ENCODE measurements at places on chromosomes 7 and 10.

GRCh38 chr10:96491303-96491702, 22.4 kb downstream of the TLL2 start:
- no peak for DNase-seq

- no peak for DNase-seq
Measured at GRCh38 chr10:79904671-79905321, 44.1 kb downstream of the SFTPD start.

DNA sequence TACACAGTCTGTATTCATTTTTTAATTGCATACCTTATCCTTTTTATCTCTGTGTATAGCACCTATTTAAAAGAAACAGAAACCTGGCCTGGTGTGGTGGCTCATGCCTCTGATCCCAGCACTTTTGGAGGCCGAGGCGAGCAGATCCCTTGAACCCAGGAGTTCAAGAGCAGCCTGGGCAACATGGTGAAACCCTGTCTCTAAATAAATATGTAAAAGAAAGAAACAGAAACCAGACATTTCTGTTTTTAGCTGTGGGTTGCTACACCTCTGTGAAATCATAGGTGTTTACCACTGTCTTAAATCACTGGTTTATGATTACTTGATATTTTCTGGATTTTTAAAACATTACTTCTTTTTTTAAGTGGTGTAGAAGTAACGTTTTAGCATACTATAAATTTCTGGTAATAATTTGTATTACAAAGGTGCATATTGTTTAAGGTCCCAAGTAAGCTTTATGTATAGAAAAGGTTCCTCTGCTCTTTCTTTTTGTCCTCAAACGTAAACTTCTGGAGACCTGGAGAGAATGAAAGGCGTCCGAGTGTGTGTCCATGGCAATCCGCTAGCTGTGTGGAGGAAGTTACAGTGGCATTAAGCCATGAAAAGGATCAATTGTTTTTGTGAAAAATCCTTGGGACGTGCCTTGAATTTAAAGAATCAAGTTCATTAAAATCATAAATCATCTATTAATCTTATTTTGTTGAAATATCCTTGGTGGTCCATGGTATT, 41.1 kb downstream of the PTPRZ1 start:
- no peak for DNase-seq

- DNase-seq, result no peak
Measured at GRCh38 chr7:106167439-106168136, 55.5 kb upstream of the SYPL1 start.

DNA sequence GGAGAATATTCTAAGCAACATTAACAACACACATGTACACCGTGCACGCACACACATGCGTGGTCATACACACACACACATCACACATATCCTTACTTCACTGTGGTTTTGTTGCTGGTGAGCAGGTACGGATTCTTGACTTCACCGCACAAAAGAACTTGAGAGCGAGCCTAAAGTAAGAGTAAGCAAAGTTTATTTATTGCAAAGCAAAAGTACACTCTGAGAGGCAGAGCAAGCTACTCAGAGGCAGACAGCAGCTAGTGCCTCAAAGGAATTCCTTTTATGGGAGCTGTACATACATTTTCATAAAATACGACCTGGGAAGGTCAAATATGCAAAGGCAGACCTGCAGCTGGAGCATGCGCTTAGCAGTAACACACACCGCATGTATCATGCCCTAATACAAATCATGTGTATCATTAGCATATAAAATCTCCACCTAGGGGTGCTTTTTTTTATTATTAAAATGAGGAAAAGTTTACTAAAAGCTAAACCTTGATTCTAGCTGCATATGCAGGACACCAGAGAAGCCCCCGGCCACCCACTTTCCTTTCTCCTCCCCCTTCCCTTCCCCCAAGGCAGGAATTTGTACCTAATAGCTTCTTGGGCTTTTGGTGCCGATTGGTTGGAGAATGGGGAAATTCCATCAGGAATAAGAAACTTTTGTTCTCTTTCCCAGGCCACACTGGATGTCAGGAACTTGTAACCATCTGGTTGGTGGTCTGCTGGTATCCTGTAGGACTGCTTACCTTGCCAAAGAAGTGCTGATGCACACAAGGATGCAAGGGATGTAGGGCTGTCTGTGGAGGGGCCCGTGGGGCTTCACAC, 16.5 kb upstream of the GPR37 start:
- DNase-seq, result no peak

- DNase-seq, result no peak
Measured at GRCh38 chr10:43214071-43214955, 52.6 kb downstream of the RASGEF1A start.

- no peak for DNase-seq
Measured at GRCh38 chr10:15336211-15336610, 34.9 kb downstream of the FAM171A1 start.

All from bone marrow (tissue), 2 donors.